Activated CD4-positive, alpha-beta T cell treated with anti-CD3 and anti-CD28 coated beads, Interleukin-2, amount 50 U/mL, for 48 hours (primary cell): ENCODE measurements at places on chromosomes 4 and X.
A peak's percentile ranks its signal among the peaks of the same experiment; 100 is the strongest.

DNA sequence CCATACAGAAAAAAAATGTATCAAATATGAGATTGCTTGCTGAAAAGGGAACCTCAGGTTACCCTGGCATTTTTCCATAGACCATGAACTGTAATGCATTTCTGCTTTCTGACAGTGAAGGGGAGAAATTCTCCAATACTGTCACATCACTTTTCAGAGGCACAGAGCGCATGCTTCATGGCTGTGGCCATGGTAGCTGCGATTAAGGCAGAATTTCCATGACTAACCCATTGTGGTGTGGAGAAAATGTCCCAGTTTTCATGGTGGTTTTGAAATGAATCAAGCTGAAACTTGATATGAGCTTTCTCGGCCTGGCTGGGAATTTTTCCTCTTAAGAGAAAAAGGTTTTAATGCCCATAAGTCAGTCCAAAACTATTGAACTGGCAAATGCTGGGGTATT lies 39.5 kb upstream of the MAP3K15 start:
- DNase-seq, result no peak

GRCh38 chr4:168474660-168475320 lies 5.5 kb downstream of the DDX60L start:
- DNase-seq, result no peak

DNA sequence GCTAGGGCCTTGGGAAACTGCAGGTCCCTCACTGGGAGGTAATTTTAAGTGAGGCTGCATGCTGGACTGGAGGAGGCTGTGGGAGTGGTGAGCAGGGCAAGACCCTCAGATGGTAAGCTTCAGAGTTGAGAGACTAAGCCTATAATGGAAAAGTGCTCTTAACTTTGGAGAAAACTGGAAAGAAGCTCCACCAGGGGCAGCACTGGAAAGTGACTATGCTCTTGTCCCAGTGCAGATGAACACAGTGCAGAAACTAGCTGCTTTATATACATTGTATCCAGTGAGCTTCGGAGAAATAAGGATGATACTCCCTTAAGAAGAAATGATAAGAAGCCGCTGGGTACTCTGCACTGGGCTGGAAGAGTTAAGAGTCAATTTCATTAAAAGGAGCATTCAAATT lies 3.2 kb upstream of the MAGEB2 start:
- DNase-seq, result no peak

- DNase-seq, result no peak
Measured at GRCh38 chr4:95728145-95728544, 111.7 kb upstream of the PDHA2 start.

DNA sequence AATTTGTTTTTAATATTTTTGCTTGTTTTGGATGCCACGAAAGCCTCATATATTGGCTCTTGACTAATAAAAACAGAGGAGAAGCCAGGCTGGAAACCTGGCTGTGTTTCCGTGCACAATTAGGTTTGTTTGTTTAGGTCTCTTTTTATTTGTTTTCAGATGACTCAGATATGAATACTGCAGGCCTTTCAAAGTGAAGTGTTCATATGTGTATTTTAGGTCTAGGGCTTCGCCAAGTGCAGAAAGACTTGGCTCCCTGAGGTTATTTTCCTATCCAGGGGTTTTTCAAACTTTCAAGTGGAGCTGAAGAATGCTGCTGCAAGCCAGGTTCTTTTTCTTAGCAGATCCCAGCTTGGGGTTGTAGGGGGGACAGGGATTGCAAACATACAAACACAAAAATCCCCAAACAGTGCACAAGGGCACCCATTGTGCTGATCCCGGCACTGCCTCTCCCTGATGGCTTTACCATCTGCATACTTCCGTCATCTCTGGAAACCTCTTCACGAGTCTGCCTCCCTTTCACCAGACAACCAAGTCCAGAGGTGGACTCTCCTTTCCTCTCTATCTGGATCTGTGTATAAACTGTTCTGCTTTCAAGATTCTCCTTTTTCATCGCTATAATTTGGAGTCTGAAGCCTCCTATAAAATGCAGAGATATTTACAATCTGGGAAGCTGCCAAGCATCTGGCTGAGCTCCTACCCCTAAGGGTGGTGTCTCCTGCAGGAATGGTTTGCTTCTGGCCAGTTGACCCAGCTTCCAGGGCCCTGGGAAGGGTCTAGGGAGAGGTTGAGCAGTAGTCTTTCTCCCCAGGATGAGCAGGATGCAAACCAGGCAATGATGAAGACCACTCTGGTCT lies 108.6 kb downstream of the SMIM20 start:
- DNase-seq, result no peak

GRCh38 chr4:114226968-114227760 lies 247.7 kb upstream of the ARSJ start:
- DNase-seq, result no peak

DNA sequence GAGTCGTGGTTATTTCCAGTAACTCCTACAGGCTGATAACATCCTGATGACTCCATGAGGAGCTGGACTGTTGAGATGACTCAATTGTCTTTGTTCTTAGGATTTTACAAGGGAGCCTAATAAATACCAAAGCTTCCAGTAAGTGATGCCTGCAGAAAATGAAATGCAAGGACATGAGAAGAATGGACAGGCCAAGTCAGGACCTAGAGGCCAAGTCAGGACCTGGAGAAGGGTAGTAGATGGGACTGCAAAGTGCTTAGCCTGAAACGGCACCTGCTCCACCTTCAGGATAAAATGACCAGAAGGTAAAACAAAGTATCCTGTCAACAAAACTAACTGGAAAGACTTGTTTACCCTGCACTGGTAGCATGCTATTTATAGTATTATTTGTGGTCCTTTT lies 6.4 kb upstream of the SLC10A6 start:
- DNase-seq, result no peak

GRCh38 chr4:39032218-39033085 lies at the start of gene TMEM156:
TMEM156 (minus strand) TSS chr4:39032409; CDS start chr4:39032313, 96 bp downstream.
- DNase-seq, result no peak

GRCh38 chrX:23935106-23935505 lies 27.3 kb downstream of the CXorf58 start:
- DNase-seq, result no peak

DNA sequence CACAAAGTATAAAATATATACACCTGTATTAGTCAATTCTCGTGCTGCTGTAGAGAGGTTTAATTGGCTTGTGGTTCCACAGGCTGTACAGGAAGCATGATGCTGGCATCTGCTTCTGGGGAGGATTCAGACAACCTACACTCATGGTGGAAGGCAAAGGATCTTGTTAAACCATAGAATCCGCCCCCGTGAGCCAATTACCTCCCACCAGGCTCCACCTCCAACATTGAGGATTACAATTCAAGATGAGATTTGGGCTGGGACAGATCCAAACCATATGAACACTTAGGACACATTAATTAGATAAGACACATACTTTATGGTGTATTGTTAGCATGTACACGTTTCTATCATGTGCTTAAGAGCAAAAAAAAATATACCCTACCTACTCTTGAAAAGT lies 22.1 kb upstream of the SORBS2 start:
- no peak for DNase-seq

- DNase-seq, result no peak
Measured at GRCh38 chrX:71895607-71896006, 15.0 kb upstream of the NHSL2 start.

- DNase-seq, result peak; percentile 84
Measured at GRCh38 chr4:10106421-10107039, 10.1 kb downstream of the WDR1 start.

GRCh38 chr4:52869196-52869595 lies 7.1 kb downstream of the RASL11B start:
- no peak for DNase-seq

GRCh38 chrX:120477453-120477852 lies 8.4 kb upstream of the LAMP2 start:
- no peak for DNase-seq

DNA sequence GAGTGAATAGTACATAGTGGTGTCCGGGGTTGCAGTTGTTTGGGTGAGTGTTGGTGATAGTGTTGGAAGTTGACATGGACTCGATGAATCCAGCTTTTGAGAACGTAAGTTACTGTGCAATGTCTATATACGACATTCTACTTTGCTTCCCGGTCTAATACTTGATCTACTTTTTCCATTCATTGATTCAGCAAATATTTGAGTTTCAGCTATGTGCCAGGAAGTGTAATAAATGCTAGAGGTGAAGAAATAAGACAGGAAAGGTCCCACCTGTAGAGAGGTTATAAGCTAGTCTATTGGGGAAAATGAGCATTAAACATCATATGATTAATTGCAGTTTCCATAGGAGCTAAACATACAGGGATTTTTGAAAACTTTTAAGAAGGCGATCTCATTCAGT lies 22.2 kb upstream of the MAGEC3 start:
- no peak for DNase-seq

- no peak for DNase-seq
Measured at GRCh38 chr4:80101071-80101791, 28.2 kb upstream of the ANTXR2 start.

GRCh38 chr4:4327652-4328121 lies 37.6 kb downstream of the ZBTB49 start:
- DNase-seq, result no peak

- DNase-seq, result no peak
Measured at GRCh38 chr4:183621875-183622274, 37.1 kb downstream of the RWDD4 start.

DNA sequence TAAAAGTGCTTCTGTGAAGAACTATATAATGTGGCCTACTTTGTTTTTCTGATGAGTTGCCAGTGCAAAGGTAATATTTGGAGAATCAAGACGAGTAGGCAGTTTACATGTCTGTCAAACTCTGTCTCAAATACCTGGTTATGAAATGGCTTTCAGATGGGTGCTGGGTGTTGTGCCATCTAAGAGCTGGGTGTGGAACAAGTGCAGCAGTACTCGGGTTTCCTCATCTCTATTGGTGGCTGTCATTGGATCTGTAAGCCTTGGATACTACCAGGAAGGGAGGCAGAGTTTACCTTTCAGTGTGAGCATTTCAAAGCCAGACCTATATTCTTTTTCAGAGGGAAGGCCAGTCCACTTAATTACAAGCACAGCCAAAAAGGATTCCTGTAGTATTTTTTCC lies 37.2 kb downstream of the MTM1 start:
- DNase-seq, result no peak

- no peak for DNase-seq
Measured at GRCh38 chrX:11351375-11352295, 58.4 kb downstream of the AMELX start.

DNA sequence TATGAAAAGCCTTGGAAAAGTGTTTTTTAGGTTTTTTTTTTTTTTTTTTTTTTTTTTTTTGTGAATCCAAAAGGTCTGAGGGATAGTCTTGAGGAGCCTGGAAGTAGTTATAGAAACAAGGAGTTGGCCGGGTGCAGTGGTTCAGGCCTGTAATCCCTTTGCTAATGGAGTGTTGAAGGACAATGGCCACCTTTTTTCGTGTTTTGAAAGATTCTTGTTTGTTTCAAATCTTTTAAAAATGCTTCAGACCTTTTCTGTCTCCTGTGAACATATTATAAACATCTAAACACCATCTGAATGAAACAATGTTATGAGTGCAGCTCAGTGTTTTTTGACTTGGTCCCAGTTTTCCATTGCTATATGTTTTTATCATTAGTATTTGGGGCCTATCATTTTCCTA lies 177.8 kb downstream of the SOWAHB start:
- no peak for DNase-seq

- no peak for DNase-seq
Measured at GRCh38 chr4:137367620-137368019, 164.7 kb downstream of the PCDH18 start.

DNA sequence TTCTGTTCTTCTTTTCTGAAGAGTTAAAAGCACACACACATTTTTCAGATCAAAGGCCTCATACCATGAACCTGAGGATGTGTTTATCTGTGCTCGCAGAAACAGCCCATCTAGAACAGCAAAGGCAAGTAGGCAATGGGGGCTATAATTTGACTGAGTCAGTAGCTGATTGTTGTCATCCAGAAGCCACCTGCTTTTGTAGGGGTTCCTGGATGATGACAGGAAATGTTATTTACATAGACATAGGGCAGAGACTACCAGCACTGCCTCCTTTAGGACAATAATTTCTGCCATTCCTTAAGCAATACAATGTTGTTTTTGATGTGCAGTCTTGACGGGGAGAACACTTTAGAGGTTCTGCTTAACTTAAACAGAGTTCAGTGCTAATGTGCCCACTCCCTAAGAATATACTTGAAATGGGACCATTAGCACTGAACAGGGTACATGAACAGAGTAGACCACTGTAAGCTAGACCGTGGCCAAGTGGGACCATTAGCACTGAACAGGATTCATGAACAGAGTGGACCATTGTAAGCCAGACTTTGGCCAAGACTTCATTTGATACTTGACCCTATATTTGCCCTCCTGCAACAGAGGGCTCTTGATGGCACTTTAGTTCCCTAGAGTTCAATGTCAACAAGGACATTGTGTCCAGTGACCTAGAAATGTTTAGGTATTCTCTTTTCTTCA lies 42.8 kb upstream of the CCSER1 start:
- DNase-seq, result no peak

DNA sequence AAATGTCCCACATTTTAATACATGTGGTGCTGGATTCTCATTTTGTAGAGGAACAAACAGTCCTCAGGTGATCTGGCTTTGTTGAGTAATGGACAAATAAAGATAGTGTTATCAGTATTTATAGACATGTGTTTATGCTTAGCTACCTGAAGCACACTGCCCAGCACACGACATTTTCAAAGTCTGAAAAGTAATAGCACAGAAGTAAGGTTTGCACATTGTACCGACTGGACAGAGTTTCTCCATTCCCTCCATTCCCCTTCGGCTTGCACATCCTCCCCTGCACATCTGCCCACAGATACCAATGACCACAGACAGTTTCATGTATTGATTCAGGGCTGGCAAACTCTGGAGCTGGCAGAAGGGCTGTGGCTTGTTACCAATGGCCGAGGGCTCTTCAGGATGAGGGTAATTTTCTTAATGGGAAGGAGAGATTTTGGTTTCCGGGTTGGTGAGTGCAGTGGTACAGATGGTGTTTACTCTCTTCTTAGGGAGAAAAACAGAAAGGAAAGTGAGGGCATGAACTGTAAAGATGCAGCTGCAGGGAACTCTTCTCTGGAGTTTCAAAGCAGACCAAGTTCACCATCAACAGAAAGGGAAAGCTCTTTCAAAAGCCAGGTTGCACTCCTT lies 2.3 kb downstream of the GRPR start:
- no peak for DNase-seq

- DNase-seq, result no peak
Measured at GRCh38 chr4:123421227-123421936, 24.8 kb downstream of the SPRY1 start.

DNA sequence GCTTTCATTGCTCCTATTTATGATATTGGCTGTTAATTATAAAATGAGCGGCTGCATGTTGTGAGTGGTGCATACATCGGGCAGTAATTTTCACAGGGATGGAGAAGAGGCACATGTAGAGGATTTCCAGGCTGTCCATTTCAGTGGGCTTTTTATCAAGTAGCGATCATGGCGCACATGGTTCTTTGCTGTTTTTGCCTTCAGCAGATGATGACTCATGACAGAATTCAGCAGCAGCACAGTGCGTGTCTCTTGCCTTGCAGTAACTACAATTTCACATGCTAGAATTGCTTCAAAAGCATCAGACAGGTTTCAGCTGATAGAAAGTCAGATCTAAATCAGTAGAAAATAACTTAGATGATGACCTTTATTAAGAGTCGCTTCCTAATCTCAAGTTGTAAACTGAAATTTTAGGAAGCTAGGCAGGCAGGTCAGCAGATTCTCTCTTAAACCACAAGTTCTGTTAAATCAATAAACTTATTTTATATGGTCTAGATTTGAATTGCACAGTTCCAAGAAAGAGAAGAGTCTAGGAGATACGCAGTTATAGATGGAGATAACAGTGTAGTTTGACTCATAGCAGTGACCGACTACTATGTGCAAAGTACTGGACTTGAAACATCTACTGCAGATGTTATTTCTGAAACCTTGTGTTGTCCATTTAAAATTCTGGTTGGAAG lies 35.8 kb downstream of the LRP2BP start:
- no peak for DNase-seq

GRCh38 chr4:6322761-6323566 lies 53.3 kb downstream of the WFS1 start:
- no peak for DNase-seq
